ENCODE measurements at places on chromosomes 12 and 14.
A peak's percentile ranks its signal among the peaks of the same experiment; 100 is the strongest.

GRCh38 chr12:55499810-55500252, 7.7 kb downstream of the OR6C68 start:
- DNase-seq, result no peak

DNA sequence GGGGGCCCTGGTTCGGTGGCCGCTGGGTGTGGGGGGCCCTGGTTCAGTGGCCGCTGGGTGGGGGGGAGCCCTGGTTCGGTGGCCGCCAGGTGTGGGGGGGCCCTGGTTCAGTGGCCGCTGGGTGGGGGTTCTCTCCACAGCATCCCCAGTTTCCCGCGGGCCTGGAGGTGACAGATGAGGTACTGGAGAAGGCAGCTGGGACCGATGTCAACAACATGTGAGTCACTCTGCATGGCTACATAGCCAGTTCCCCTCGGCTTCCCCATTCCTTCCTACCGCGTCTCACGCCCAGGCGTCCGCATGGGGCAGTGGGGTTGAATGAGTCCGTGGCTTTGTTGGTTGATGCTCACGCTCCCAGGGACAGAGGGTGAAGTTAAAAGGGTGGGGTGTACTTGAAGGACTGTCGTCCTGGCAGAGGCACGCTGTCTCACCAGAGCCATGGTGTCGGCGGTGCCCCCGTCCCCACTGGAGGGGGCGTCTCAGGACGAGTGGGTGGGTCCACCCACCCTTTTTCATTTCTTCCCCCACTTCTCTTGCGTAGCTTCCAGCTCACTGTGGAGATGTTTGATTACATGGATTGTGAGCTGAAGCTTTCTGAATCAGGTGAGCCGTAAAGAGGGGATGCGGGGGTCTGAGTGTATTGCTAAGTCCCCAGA, 15.6 kb downstream of the HIP1R start:
- DNase-seq, result no peak

DNA sequence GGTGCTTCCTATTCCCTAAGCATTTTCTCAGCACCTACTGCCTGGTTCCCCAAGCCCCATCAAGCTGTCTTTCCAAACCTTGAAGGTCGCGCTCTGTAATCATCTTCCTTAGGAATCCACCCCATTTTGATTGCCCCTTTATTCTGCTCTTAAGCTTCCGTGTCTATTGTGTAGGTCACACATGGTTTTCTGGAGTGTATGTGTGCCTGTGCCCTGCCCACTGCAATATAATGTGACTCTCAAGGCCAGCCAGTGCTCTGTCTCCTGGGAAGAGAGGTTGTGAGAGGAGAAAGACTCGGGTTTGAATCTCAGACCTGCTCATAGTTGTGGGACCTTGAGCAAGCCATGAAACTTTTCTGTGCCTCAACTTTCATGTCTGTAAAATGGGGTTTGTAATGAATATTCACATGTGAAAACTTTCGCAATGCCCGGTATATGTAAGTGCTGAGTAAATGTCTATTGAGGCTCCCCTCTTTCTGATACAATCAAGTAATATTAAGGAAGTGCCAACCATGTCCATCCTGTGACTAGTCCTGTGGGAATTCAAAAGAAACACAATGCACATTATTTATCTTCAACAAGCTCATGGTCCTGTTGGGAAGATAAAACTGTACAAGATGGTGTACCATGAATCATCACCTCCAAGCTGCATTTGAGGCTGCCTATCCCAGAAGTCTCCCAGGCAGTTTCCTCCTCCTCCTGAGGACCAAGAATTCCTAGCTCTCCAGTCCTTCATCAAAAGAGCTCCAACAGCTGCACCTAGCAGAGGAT, 774 bp upstream of the KRT75 start:
- DNase-seq, result no peak

- no peak for DNase-seq
These were observed 9.3 kb upstream of the ATF7IP start for GRCh38 chr12:14356147-14356546.

GRCh38 chr14:63431466-63431865, 111.7 kb downstream of the PPP2R5E start:
- DNase-seq, result no peak

- no peak for DNase-seq
These were observed 108.2 kb upstream of the SLC38A4 start for GRCh38 chr12:46933947-46934346.

DNA sequence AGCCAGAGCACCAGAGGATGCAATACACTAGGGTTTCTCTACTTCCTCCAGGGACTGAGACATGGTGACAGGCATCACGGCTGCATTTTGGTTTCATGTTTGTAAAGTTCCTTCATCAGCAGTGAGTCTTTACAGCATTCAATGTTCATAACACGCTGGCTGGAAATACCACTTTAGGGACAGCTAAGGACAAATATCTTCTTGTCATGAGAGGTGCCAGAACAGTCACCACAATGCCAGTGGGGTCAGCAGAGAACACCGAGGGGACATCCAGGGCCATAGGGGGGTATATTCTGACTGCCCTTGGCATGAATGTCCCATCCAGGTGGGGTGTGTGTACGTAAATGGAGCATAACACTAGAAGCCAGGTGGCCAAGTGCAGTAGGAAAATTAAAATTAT, 72.3 kb downstream of the CCDC60 start:
- no peak for DNase-seq

DNA sequence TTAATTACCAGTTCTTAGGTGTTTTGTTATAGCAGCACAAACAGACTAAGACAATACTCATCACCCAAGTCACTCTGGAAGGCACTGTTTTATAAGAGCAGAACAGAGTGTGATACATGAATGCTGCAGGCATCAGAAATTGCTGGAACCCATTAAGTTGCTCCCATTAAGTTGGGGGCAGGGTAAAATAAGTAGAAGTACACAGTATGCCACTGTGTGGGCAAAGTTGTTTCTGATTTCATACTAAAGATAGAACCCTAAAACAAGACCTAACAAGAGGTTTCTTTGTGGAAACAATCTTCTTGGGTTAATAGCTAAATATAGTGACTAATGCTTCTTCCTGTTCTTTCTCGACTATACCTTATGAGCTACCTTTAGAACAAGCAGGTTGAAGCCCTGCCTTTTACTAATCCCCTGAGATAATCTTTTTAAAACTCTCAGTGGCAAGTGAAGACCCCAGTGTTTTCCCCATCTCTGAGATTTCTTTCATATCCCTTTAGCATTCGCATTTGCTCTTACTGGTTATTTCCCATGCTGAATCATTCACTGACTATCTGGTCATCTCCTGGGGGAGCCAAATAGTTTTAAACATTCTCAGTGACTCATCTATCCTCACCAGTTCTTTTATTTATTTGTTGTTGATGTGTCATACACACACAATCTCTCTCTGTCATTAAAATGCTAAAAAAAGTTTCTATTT, 52.3 kb downstream of the SOCS2 start:
- no peak for DNase-seq

- DNase-seq, result no peak
These were observed 269.6 kb upstream of the AMIGO2 start for GRCh38 chr12:47349137-47350061.

DNA sequence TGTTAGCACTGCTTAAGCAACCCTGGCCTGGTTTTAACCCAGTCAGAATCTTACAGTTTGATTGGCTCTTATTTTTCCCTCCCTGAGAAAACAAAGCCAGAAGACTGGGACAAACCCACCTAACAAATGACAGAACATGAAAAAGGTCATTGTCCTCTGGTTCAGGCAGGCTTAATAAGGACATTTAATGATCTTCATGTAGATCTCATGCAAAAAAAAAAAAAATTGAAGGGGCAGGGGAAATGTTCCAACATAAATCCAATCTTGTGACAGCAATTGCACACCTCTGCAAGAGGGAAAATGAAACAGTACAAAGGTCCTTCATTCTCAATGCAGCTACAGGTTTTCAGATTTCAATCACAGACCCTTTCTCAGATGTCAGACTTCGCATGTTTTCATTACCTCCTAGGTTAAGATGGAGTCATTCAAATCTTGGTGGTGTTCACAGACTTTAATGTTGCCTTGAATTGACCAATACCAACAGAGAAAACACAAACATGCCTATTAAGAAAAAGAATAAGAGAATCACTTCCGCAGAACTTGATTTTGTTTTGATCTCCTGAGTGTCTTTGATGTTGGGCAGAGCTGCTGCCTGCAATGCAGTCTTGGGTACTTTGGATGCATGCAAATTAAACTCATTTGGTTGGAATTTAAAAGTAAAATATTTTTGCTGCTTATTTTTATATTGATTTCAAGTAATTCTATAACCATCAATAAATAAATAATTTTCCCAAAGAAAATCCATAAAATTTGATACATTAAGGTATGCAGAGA, 359.0 kb downstream of the BTG1 start:
- DNase-seq, result no peak

- no peak for DNase-seq
These were observed 37.6 kb downstream of the MUCL1 start for GRCh38 chr12:54891717-54892478.

- DNase-seq, result no peak
These were observed 58.1 kb downstream of the FSCB start for GRCh38 chr14:44448951-44449358.

DNA sequence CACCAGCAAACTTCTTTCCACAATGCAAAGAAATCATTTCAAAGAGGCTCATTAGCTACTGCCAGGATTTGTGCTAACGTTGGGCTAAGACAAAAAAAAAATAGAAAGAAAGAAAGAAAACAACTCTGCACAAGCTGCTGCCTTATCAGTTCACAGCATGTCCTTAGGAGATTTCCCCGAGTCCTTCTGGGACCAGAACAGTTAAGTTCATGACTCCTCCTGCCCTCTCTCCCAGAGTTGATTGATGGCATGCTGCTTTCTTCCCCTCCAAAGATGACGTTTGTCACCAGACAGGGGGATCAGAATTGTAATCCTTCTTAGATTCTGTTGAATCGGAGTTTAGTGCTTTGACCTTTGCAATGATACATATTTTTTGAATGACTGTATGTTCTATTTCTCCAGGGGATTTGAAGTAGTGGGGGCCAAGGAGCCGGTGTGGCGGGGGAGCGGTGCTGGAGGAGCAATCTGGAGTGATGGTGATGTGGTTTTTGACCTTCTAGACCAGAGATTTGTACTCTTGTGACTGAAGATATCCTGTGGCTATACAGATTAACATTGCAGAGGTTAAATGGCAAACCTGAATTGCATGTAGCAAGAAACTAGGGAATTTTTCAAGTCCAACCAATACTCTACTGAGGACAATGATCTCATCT, 409.2 kb upstream of the TMPO start:
- DNase-seq, result no peak

DNA sequence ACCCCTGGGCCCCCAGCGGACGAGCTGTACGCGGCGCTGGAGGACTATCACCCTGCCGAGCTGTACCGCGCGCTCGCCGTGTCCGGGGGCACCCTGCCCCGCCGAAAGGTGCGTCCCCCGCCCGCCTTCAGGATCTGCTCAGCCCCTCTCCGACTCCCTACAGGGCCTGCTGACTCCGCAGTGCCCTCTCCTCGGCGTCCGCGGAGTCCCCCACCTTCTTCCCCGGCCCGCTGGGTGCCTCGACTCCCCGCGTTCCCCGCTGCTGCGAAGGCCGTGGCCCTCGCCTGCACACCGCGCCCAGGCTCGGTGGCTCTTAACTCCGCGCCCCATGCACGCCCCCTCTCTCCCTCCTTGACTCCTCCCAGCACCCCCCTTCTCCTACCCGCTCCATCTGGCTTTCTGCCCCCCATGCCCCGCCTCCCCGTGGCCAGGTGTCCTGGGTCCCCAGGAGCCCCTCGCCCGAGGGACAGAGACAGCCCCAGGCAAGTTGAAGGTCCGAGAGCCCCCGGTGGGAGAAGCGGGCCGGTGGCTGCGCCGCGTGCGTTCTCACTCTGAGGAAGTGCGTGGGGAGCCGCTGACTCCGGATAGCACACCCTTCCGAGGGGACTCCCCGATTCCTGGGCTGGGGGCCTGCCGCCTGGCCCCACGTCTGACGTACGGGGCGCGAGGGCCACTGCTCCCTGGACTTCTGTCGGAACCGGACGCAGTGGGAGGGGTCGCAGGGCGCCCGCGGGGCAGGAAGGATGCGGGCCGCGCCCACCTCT, 594 bp downstream of the TAMALIN start:
- peak; percentile 69 for DNase-seq

DNA sequence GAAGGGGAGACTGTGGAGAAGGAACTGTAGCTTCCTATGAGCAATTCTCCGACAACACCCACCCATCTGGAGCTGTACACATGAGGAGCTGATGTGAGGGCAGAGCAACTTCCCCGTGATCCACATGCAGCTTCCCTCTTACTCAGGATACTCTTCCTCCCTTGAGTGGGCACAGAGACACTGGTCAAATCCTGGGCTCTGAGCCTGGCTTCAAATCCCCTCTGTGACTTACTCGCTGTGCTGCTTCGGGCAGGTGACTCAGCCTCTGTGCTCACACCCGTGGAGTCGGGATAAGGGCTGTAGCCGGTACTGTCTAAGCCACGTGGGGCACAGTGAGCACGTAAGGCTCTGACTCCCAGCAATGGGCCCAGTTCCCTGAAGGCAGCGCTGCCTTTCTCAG, 31.1 kb downstream of the ZFYVE21 start:
- no peak for DNase-seq
